ENCODE measurements at places on chromosomes 1 and 21.
A peak's percentile ranks its signal among the peaks of the same experiment; 100 is the strongest.

- no peak for DNase-seq
Observed at GRCh38 chr1:81827942-81828341, 27.2 kb downstream of the ADGRL2 start.

DNA sequence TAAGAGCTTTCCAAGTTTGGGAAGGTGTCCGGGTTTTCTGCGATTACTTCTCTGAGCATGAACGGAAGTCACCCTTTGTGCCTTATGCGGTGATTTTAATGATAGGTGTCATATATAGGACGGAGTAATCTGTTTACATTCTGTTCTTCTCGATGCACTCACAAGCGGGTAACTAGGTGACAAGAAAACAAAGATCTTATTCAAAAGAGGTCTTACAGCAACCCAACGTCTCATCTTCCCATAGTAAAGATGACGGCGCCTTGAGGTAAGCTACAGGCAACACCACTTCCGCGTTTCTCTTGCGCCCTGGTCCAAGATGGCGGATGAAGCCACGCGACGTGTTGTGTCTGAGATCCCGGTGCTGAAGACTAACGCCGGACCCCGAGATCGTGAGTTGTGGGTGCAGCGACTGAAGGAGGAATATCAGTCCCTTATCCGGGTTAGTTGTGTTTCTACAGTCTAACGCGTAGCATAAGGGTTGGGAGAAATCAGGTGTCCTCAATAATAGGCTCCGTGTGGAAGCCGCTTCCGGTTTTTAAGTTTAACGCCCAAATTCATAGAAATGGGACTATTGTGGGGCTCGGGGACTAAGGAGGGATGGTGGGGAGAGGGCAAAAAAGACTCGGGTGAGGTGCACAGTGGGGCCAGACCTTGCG is at the start of gene UFC1:
Gene UFC1 (plus strand): TSS at position 297 of the 656 bp plus-strand sequence. CDS start 20 bp downstream, at position 317.
- peak; percentile 69 for DNase-seq

DNA sequence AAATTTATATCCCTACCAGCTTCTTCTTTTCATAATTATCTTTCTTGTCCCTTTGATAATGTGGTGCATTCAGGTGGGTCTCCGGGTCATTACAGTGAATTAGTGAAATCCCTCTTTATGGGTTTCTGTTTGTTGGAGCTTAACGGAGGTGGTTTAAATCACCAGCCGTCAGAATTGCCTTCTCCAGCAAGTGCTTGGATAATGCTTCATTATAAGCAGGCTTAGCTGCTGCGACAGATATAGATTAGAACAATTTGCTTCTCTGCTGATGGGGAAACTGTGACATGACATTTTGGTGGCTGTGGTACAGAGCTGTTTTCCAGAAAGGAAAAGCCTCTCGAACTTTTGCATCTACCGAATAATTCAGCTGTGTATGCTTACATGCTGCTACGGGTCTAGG is 56.9 kb downstream of the KAZN start:
- no peak for DNase-seq

GRCh38 chr1:67558449-67559193 is 126.4 kb upstream of the GADD45A start:
- DNase-seq: no peak

GRCh38 chr1:44294588-44295007 is 60.5 kb downstream of the ERI3 start:
- no peak for DNase-seq

DNA sequence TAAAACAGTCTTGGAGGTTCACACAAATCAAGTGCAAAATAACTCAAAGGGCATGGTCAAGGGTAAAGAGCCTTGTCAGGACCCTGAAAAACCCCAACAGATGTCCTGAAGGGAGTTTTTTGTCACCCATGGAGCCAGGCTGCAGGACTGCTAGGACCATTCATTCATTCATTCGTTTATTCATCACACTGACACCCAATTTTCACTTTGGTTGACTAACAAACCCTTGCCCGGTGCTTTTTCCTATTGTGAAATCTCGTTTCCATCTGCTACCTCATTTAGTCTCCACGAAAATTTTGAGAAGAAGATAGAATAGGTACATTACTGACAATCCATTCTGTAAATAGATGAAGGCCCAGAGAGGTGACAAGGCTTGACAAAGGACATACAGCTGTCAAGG is 216.0 kb downstream of the HIVEP3 start:
- DNase-seq: no peak

DNA sequence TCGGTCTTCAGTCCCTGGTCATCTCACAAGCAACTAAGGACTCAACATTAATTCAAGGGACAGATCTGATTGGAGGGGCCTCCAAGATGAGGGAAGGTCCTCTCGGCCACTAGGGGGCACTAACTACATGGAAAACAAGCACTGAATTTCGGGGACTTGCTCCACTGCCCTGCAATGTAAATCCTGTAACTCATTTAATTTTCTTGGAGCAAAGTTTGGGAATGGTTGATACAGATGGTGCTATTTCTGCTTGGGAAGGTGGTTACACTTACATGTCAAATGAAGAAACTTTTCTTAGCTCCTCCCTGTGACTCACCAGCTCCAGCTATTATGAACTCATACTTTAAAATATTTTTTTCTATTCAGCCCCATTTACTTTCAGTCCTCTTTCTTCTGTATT is 97.4 kb upstream of the KCNJ15 start:
- DNase-seq: peak; percentile 26

DNA sequence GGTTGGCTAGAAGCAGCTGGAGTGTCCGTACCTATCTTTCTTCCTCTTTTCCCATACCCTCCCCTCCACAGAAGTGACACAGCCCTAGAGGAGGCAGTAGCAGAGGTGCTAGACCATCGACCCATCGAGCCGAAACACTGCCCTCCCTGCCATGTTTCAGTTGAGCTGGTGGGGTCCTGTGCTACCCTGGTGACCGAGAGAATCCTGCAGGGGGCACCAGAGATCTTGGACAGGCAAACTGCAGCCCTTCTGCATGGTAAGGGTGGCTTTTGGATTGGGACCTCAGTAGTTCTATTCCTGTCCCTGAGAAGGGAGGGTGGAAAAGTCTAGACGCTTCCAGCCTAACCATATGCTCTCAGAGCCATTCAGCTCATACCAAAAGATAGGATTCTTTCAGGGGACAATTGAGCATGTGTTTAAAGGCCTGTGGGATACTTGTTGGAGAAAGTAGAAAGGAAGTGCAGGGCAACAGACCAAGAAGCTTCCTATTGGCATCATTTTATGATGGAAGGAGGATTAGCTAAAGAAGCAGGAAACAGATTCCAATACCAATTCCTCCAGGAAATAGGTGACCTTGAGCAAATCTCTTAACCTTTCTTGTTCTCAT is 11.7 kb upstream of the BNIPL start:
- DNase-seq: peak; percentile 61

DNA sequence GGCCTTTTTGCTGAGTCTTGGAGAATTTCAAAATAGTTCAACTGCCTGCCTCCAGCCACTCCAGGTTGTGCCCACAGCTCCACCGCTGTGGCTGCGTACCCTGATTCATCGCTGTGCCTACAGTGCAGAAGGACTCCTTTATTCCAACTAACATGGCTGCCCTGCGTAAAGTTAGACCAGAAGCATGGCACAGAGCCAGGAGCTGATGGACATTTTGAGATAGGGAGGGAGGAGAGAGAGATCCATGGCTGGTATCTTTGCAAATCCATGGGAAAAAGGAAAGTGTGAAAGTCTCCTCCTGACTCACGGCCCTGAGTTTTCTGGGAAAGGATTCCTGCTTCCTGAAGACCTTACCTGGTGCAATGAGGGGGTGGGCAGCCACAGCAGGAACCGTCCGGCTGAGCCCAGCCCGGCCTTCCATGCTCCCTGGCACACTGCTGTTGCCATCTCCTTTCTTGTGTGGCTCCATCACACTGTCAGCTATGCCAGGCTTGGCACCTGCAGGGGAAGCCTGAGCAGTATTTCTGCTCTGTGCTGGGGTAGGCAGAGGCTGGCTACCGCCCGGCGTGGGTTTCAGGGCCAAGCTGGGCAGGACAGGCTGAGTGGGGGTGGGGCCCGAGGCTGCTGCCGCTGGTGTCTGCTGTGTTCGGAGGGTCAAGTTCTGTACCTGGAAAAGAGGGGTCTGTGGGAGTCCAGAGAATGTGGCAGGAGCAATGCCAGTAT is 46.0 kb upstream of the A3GALT2 start:
- no peak for DNase-seq

DNA sequence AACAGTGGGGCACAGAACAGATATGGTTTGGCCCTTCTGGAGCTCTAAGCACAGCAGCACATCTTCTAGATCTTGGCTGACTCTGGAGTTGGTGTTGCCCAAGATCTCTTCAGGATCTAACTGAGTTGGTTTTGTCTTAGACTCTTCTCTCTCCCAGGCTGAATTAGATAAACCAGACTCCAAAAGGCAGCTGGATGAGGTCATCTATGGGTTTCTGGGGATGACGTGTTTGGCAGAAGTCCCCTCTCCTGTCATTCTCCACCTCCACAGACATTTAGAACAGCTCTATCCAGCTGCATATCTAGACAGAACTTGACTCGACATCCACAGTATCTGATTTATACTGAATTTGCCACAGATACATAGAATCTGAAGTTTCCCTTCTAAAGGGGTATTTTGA is 75.3 kb downstream of the ST6GALNAC5 start:
- no peak for DNase-seq

Data from NK-92 treated with Interleukin-12 subunit alpha and Interleukin-12 subunit beta, amount 100 ng/mL, for 24 hours (cell line).